ENCODE measurements at places on chromosomes 7 and 10. TPM values are rescaled to one million over a fixed set of nuclear protein-coding genes. Genes with fewer than 3 reads are reported as not detected.
A peak's percentile ranks its signal among the peaks of the same experiment; 100 is the strongest.

EFCAB10 gene
- total RNA-seq: not detected

DNA sequence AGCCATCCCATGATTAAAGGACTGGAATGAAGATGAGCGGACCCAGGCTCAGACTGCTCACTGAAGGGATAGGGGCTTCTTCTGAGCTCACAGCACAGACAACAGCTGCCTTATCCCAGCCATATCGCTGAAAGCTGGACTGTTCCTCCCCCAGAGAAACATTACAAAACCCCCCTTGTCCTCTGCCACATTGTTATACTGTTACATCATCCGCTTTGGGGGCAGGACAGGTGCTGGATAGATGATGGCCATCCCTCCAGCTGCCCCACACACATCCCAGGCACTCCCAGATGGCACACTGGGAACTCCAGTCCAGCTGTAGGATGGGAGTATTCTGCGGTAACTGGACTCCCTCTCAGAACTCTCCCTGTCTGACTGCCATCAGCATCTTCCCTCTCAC, 58.7 kb upstream of the BTRC start:
- DNase-seq: no peak

- peak; percentile 64 for DNase-seq
Observed at GRCh38 chr7:22083704-22084240, 138.1 kb upstream of the CDCA7L start.

DNA sequence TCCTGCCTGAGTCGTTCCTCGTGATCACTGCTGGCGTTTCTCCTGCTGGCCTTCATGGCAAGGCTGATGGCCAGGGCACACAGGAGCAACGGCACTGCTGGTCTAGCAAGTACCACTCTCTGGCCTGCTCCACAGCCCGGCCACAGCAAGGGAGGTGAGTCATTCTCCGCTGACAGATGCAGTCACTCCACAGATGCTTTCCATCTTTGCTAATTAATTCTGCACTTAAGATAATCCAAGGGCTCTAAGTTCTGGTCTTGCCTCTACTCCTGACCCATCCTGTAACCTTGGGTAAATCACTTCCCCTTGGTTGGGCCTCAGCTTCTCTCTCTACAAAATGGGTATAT, 244.4 kb downstream of the RPS24 start:
- DNase-seq: no peak

ITPRID1 gene
- not detected for total RNA-seq

FAM237B gene
- total RNA-seq: not detected

DNA sequence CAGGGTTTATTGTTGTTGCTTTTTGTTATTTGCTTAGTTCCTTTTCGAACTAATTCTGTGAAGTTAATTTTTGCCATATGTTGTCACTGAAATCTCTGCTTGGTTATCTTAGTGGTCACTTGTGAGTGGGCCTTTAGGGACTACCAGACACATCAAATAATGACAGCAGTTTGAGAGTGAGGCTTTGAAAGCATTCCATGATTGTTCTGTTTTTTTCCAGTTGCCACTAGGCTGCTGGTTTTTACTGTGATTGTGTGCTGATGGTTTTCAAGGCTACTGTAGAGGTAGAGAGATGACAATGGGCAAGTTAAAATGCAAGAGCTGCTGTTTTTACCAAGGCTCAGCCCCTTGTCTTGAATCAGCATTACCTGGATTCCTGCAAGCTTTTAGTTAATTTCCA, 20.0 kb downstream of the SEPTIN7 start:
- DNase-seq: no peak

DNA sequence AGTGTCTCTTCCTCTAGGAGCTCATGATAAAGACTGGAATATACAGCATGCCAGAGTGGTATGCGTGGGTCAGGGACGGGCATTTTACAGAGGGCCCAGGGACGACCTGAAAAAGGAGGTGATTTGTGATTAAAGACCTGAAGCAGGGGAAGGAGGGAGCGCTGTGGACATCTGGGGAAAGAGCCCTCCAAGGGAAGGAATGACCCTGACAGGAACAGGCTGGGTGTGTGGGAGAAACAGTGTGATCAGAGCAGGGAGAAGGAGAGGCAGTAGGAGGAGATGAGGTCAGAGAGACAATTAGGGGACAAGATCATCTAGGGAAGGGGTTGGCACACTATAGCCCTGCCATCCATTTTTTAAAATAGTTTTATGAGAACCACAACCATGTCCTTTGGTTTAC, 3.4 kb upstream of the RASSF4 start:
- DNase-seq: no peak

MBL2 gene
- total RNA-seq: not detected

DNA sequence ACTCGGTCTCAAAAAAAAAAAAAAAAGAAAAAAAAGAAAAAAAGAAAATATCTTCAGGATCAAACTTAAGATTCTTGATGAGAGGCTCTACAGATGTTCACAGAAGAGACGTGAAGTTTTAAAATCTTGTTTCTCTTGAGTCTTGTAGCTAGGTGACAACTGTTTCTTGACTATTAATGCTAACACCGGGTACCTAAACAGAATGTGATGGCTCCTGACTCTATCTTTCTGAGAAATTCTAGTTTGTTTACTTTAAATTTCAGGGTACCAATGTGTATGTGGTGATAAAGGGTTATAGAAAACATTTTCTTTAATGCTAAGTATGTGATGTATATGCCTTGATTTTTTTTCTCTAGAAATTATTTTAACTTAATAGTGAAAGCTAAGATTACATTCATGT, 61.0 kb downstream of the DAGLB start:
- no peak for DNase-seq

GRCh38 chr10:121495719-121496118, 102.5 kb downstream of the FGFR2 start:
- DNase-seq: no peak

FAM25A gene
- total RNA-seq: not detected

DNA sequence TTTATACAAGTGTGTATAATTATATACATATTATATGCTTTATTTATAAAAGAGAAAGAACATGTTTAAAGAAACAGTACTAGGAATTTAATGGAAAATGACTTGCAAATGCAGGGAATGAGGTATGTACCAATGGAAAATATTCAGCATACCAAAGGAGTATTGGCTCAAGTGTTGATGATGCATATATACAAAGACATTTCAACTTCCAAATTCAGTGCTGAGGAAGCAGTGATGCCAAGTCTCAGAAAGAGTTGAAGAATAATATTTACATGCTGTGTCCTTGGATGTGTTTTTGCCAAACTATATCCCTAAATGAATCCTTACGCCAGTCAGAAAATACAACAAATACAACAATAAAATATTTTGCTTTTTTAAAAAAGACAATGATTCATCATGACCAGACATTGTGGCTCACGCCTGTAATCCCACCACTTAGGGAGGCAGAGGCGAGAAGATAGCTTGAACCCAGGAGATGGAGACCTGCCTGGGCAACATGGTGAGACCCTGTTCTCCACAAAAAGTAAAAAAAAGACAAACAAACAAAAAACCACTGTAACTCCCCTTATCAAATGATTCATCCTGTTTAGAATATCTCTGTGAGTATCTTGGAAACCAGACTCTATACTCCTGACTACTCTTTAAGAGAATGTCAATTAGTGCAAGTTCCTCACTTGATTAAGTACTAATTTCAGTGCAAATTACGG, 157.2 kb downstream of the CHRM2 start:
- no peak for DNase-seq

GRCh38 chr10:61460835-61461234, 7.7 kb upstream of the TMEM26 start:
- DNase-seq: no peak

DNA sequence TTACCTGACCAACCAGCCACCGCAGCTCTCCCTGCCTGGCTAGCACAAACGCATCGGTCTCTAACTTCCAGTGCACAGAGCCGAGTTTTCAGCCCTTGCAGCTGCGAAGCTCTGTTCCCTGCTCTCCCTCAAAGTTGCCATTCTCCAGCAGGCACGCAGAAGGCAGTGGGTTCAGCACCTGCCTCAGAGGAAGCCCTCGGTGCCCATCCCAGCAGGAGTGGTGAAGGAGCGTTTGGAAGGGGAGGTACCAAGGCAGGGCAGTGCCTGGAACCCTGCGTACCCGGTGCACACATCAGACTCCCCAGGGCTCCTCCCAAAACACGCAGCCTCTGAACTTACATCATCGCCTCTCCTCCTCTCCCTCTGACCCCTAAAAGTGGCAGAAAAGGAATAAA, 1.7 kb upstream of the STK32C start:
- DNase-seq: no peak

- DNase-seq: no peak
Observed at GRCh38 chr10:53601260-53601875, 828.8 kb upstream of the MBL2 start.

COL28A1 gene
- total RNA-seq: 1.1 TPM

OGDHL gene
- total RNA-seq: 1.7 TPM

EGFR gene
- total RNA-seq: 56.2 TPM

DNA sequence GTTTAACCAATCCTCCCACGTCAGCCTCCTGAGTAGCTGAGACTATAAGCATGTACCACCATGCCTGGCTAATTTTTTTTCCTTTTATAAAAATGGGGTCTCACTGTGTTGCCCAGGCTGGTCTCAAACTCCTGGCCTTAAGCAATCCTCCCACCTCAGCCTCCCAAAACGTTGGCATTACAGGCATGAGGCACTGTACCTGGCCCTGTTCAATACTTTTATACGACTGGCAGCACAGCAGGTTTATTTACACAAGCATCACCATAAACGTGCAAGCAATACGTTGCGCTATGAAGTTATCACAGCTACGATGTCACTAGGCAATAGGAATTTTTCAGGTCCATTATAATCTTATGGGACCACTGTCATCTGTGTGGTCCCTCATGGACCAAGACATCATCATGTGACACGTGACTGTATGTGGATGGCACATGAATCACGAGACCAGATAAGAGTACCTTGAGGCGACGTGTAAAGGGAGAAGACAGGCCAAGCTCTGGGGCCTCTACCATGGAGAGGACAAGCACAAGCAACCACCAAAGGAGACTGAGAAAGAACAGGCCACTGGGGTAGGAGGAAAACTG, 34.5 kb upstream of the SLC18A3 start:
- DNase-seq: no peak

TEX47 gene
- not detected for total RNA-seq

- no peak for DNase-seq
Observed at GRCh38 chr10:50604809-50605208, 18.9 kb downstream of the SGMS1 start.

DNA sequence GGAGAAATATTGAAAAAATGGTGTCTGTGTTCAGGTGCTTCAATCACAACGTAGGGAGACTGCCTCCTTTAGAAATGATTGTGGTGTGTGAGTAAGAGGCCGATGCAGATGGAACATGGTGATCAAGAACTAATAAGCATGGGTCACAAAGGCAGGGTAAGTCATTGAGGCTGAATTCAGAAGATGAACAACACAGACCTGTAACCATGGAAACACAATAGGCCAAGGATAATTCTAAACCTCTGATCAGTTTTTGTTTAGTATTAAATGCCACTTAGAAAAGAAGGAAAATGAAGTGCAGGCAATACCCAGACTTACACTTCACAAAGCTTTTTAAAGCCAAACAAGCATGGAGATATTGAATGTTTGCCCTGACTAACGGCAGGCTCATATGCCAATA, 32.8 kb upstream of the TAS2R16 start:
- DNase-seq: no peak

DNA sequence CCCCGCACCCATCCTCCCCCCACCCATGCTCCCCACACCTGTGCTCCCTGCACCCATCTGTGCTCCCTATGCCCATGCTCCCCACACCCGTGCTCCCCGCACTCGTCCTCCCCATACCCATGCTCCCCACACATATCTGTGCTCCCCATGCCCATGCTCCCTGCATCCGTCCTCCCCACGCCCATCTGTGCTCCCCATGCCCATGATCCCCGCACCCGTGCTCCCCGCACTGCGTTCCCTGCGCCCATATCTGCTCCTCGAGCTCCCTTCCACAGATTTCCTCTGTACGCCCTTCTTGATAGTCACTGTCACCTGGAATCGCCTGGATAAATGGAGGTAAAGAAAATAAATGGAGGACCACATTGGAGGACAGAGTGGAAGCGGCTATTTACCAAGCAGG, 9.9 kb downstream of the DIP2C start:
- no peak for DNase-seq

GRCh38 chr10:52752801-52753445, 19.7 kb downstream of the MBL2 start:
- no peak for DNase-seq

ZNF727 gene
- total RNA-seq: not detected

GRCh38 chr10:113948048-113948447, 93.6 kb downstream of the NHLRC2 start:
- DNase-seq: no peak

- no peak for DNase-seq
Observed at GRCh38 chr7:12504149-12504548, 66.4 kb upstream of the SCIN start.

DNA sequence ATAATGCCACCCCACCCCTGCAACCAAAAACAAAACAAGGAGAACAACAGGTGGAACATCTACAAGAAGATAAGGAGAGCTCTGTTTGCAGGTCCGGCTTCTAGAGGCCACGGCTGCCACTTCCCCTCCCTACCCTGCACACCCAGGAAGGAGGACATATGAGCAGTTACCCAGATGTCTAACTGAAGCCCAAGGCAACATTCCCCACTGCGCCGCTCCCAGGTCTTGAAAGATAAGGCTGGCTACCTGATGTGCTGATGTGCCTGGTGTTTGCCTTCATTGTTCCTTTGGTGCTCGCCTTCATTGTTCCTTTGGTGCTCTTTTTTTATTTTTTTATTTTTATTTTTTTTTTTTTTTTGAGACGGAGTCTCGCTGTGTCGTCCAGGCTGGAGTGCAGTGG, 21.0 kb downstream of the HPS6 start:
- no peak for DNase-seq

DNA sequence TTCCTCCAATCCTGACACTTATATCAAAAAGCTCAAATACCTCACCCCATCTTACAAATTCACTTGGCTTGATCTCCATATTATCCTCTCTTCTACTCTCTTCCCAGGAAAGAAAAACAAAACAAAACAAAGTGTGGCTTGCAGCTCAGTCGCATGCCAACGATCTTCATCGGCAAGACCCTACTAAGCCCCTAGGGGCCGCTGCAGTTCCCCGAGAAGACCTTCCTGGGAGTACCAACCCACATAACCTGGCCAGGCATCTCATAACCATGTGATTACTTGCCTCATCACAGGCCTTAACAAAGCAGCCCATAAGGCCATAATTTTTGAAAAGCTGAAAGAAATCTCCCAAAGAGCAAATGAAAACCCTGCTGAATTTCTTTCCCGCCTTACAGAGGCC, 103.7 kb downstream of the ZNF92 start:
- DNase-seq: no peak

AKR1B15 gene
- not detected for total RNA-seq

- no peak for DNase-seq
Observed at GRCh38 chr7:135560631-135561030, 2.9 kb downstream of the NUP205 start.

GIMAP2 gene
- not detected for total RNA-seq

FKBP9 gene
- 237 TPM for total RNA-seq

GRCh38 chr10:109895095-109895818, 28.1 kb downstream of the XPNPEP1 start:
- no peak for DNase-seq

TYW1B gene
- total RNA-seq: 2.3 TPM

NPY4R gene
- not detected for total RNA-seq

GRCh38 chr7:5489991-5490536, 66.4 kb upstream of the TNRC18 start:
- DNase-seq: no peak
